ENCODE measurements at places on chromosomes 3 and 15.

DNA sequence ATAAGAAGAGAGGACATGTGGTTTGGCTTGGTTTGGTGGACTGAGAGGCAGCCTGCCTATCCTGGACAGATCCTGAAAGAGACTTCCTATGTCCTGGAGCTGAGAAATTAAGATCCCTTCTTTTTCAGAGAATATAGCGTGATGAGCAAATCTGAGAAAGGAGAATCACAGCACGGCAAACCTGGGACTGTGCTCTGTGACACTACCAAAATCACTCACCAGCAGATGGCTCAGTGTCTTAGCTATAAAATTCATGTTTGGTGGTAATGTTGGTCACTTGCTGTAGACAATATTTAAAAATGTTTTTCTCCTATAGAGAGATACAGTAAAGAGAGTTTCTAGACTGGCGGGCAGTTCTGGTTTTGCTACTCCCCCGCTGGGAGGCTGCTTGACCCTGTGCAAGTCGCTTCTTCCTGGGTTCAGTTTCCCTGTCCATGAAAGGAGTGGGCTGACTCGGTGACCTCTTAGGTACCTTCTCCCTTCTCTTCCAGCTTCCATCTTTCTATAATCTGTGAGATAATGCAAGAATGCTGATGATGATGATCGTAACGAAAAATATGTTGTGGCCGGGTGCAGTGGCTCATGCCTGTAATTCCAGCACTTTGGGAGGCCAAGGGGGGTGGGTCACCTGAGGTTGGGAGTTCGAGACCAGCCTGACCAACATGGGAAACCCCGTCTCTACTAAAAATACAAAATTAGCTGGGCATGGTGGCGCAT, 7.6 kb upstream of the HES1 start:
- DNase-seq = no peak

- no peak for DNase-seq
Observed at GRCh38 chr15:85702321-85703101, 92.2 kb downstream of the KLHL25 start.

DNA sequence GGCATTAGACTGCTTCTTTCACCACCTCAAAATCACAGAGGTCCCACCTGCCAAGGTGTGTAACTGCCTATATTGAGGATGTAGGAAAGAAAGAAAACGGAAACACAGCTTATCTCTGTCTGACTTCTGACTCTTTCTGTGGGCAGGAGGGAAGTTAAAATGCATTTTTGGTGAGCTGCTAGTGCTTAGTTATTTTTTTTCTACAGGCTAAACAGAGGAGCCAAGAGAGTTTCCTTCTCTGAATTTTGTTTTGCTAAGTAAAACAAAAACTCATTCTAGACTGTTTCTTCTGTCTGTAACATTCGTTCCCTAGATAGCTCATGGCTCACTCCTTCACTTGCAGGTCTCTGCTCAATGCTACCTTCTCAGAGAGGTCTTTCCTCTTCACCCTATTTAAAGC, 18.8 kb upstream of the AMOTL2 start:
- DNase-seq = no peak

- DNase-seq = no peak
Observed at GRCh38 chr15:71530116-71530515, 280.2 kb upstream of the NR2E3 start.

DNA sequence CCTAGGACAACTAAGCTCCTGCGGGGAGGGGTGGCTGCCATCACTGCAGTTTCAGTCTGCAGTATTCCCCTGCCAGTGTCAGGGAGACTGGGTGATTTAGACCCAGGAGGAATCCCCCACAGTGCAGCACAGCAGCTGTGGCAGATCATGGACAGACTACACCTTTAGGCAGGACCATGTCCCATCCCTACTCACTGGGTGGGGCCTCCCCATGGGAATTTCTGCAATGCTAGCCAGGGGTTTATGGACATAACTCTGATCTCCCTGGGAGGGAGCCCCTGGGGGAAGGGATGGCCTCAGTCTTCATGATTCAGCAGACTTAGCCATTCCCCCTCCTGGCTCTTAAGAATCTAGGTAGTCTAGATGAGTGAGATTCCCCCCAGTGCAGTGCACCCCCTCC, 130.1 kb upstream of the STAC start:
- DNase-seq = no peak

GRCh38 chr3:68056556-68056955, 402.1 kb upstream of the SUCLG2 start:
- no peak for DNase-seq

Measured in anterior cingulate cortex (tissue), 58 donors.